ENCODE measurements at places on chromosomes 3 and 15. TPM values are rescaled to one million over a fixed set of nuclear protein-coding genes. Genes with fewer than 3 reads are reported as not detected.

Gene GATM
- total RNA-seq: 2.3 TPM

Gene TJP1
- 57.8 TPM for total RNA-seq

Gene RASGRF1
- 0.13 TPM for total RNA-seq

Gene ISLR
- 0.21 TPM for total RNA-seq

Gene ROPN1
- total RNA-seq: not detected

Gene FSD2
- total RNA-seq: not detected

Gene CD200R1
- total RNA-seq: 0.10 TPM

Gene LRRK1
- 13.6 TPM for total RNA-seq

Gene GHSR
- total RNA-seq: not detected

Gene SLCO3A1
- total RNA-seq: 22.7 TPM

Gene PRR20G
- 2.8 TPM for total RNA-seq

Gene TF
- 1.2 TPM for total RNA-seq

Gene PRTG
- 8.9 TPM for total RNA-seq

Gene NANOGP8
- not detected for total RNA-seq

Gene IL5RA
- not detected for total RNA-seq

Gene LXN
- 48.4 TPM for total RNA-seq

Gene CCK
- 1.7 TPM for total RNA-seq

Gene GABRG3
- total RNA-seq: 0.43 TPM

Gene SUSD5
- total RNA-seq: 3.7 TPM

Gene C3orf62
- 2.4 TPM for total RNA-seq

All from A549 treated with AZD2906 at 1 μM for 4 hours (cell line).